ENCODE measurements at places on chromosomes 7 and 10.
A peak's percentile ranks its signal among the peaks of the same experiment; 100 is the strongest.

- DNase-seq: peak; percentile 48
Measured at GRCh38 chr10:124626759-124627380, 117.3 kb downstream of the FAM53B start.

GRCh38 chr10:92420546-92421275, 129.7 kb downstream of the MARCHF5 start:
- no peak for DNase-seq

DNA sequence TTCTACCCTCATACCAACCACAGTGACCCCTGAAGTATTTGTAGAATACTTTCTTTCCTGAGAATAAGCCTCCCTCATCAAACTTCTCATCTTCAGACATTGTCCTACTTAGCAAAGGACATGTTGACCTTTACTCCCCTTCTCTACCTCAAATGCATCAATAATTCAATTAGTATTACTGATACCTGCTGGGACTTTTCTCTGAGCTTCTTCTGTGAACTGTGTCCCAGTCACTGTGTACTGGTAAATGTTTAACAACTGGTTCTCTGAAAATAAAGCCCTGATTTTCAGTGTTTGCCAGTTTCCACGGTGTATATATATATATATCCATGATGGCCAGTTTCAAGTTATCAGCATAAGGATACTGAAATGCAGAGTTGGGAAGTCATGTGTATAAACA, 12.2 kb downstream of the PANK1 start:
- DNase-seq: no peak

- no peak for DNase-seq
Measured at GRCh38 chr10:91190876-91191583, 29.4 kb upstream of the PCGF5 start.

DNA sequence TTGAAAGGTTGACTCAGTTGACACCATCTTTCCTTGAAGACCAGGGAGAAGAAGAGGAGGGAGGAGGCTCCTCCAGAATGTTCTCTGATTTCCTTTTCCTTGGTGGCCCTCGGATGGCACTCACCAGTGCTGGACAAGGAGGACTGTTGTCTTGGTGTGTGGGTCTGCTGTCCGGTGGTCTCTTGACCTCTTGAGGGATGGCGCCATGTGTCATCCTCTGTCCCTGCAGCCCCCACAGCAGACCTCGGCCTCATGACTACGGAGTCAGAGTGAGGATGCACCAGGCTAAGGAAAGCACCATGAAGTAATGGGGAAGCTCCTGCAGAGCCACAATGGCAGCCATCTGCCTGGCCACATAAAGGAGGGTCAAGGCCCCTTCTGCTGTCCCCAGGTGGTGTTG, 475.0 kb downstream of the GLRX3 start:
- DNase-seq: no peak

GRCh38 chr7:90988516-90988915, 275.7 kb upstream of the FZD1 start:
- DNase-seq: no peak

- no peak for DNase-seq
Measured at GRCh38 chr7:88243345-88243909, 23.6 kb upstream of the SRI start.

DNA sequence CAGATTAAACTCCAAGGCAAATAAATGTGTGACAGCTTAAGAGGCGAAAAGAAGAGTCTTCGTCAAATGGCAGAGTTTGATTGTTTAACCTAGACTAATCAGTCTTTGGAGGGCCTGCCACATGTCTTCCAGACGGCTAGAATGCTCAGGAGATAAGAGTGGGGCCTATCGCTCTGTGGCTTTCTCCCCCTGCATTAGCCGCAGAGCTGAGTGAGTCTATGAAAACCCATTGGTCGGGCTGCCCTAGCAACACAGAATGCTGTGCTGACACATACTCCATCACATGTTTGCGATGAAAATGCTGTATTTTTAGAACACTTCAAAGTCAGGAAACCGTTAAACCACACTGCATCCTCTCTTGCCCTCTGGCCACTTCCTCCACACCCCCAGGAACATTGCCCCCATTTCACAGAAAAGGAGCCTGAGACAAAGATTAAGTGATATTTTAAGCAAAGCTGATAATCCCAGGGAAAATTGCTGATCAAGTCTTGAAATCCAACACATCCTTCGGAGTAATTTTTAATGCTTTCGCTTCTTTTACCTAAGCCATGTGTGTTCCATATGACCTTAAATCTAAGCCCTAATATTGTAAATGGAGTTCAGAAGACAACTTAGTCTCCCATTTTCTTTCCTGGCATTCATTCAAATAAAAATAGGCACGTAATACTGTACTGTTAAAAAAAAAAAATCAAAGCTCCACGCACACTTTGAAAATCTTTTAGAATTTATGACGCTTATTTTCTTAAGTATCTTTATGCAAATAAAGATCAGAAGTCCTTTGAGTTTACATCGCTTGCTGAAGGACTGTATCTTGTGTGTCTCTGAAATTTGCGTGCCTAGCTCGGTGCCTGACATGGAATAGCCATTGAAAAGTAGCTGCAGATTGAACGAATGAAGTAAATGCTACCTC, 161.2 kb downstream of the CELF2 start:
- DNase-seq: peak; percentile 69

DNA sequence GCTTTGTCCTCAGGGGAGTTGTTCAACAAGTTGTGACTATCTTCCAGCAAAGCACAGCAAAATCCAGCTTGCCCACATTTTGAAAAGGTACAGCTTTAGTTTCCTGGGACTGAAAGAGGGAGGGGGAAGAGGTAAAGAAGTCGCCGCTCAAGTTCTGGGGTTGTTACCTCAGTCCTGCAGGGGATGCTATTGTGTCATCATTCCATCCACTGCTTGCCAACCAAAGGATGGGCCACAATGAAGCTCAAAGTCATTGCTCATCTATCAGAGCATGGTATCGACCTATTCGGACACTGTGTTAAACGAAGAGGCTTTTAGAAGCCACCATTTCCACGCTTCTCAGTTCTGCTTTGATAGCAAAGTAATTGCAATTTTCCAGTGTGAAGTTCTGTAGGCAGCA, 34.3 kb downstream of the NPY start:
- no peak for DNase-seq

GRCh38 chr10:114664127-114664526, 6.1 kb upstream of the ABLIM1 start:
- DNase-seq: no peak

DNA sequence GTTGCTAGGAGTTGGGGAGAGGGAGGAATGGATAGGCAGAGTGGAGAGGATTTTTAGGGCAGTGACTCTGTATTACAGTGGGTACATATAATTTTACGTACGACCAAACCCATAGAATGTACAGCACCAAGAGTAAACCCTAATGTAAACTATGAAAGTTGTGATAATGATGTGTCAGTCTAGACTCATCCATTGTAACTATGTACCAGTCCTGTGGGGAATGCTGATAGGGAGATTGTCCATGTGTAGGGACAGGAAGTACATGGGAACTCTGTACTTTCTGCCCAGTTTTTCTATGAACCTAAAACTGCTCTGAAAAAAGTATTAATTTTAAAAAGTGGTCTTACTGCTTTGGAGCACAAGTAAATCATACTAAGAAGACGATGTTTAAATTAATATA, 441.8 kb downstream of the AUTS2 start:
- no peak for DNase-seq

- DNase-seq: no peak
Measured at GRCh38 chr10:70425096-70425495, 16.4 kb downstream of the NODAL start.

DNA sequence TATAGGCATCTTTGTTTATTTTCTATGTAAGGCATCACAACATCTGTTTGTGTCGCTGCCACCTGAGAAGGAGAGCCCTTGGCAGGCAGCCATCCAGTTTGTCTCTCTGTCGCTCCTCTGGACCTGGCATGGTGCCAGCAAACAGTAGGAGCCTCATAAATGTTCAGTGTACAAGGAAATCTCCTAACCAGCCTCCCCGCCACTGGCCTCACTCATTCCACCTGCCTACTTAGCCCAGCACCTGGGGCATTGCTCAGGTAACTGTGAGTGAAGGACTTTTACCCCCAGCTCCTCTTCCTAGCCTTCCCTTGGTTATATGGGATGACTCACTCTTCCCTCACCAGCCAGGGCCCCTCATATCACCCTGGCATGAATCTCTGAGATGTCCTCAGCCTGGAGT, 61.7 kb upstream of the NPTX2 start:
- DNase-seq: no peak

- DNase-seq: no peak
Measured at GRCh38 chr10:85265121-85265520, 936.7 kb downstream of the CCSER2 start.

DNA sequence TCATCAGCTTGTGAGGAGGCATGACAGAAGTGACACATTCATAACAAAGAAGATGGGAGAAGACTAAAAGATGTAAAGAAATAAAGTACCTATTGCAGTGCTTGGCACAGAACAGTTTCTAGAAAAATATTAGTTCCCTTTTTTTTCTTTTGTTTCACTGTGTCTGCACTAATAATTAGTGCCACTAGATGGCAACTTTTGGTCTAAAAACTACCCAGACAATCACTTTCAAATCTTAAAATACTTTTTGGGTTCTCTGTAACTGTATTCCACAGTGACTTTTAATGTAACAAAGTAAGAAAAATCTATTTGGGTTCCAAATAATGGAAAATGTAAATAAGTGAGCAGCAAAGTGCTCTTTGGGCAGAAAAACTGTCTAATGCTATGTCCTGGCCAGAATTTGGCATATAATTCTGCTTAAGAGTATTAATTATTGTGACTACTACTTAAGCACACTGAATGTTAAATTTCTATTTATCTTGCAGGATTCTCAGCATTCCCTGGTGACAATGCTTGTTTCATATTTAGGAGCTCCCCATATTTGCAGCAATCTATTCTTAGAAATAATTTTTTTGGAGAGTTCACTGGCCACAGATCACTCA, 134.8 kb upstream of the KIF5B start:
- DNase-seq: no peak

DNA sequence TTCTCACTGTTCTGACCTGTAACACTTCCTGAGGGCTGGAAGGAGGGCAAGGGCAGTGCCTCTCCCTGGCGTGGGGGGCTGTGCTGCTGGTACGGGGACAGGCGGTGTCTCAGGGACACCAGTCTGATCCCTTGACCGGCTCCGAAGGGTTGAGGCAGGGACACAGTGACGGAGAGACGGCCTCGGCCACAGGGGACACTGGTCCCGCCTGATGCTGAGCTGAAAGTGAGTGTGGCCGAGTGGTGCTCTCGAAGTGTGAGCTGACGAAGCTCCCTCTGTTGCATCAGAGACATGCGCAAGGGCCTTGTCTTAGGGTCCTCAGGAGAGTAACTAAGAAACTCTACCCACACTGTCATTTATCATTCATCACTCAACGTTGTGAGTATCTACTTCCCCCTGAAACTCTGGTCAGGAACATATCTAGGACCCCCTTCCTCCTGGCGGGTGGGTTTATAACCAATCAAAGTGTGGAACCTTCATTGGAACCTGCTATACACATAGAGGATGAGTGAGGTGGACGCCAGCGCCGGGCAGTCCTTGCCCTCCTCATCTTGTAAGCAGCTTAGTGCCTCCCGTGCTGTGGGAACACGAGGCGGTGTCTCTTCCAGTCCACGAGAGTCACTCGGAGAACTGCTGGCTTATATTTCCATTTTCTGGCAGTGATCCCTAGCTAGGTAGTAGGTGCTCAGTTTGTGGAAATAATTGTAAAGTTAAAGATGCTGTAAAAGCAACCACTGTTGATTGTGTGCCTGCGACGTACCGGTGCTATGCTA, 283.1 kb downstream of the DNAJB6 start:
- DNase-seq: no peak

- no peak for DNase-seq
Measured at GRCh38 chr10:85447690-85448089, 918.9 kb downstream of the GRID1 start.

- DNase-seq: no peak
Measured at GRCh38 chr10:132626019-132626760, 88.6 kb downstream of the INPP5A start.

DNA sequence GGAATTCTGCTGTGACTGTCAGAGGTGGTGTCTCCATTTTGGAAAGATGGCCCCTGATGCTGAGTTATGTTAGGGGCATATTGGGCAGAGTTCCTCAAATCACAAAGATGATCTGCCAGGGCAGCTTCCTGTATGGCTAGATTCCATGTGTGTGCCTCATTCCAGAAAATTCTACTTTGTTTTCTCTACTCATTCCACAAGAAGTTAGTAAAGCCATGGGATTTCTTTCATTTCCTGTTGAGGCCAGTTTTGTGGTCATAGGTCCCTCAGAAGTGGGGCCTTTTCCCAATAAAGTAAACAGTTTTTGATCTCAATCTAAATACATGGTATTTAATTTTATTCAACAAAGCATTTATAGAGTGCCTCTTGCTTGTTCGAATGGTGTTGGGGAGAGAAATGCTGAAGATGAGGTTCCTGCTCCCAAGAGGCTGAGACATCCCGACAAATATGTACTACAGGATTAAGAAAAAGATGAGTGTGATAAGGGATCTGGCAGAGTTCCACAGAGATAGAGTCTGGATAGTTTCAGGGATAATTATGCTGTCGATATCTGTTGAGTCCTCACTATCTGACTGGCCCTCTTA, 33.0 kb downstream of the MINDY4 start:
- no peak for DNase-seq

GRCh38 chr10:74839708-74840107, 13.3 kb downstream of the KAT6B start:
- DNase-seq: no peak

- no peak for DNase-seq
Measured at GRCh38 chr7:142516038-142516501, 233.2 kb upstream of the PRSS1 start.

- DNase-seq: no peak
Measured at GRCh38 chr10:20274571-20274970, 458.3 kb downstream of the PLXDC2 start.

GRCh38 chr7:91083855-91084644, 180.2 kb upstream of the FZD1 start:
- no peak for DNase-seq

GRCh38 chr10:15997313-15997712, 137.0 kb upstream of the MINDY3 start:
- no peak for DNase-seq

DNA sequence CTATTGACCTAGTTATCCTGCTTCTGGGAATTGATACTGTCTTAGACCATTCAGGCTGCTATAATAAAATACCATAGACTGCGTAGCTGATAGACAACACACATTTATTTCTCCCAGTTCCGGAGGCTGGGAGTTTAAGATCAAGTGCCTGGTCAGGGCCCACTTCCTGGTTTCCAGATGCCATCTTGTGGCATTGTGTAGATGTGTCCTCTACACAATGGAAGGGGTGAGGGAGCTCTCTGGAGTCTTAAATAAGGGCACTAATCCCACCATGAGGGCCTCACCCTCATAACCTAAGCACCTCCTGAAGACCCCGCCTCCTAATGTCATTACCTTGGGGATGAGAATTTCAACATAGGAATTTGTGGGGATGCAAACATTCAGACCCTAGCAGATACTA, 62.4 kb downstream of the SLC35B4 start:
- DNase-seq: no peak

GRCh38 chr7:157399086-157399687, 62.4 kb downstream of the DNAJB6 start:
- DNase-seq: no peak

DNA sequence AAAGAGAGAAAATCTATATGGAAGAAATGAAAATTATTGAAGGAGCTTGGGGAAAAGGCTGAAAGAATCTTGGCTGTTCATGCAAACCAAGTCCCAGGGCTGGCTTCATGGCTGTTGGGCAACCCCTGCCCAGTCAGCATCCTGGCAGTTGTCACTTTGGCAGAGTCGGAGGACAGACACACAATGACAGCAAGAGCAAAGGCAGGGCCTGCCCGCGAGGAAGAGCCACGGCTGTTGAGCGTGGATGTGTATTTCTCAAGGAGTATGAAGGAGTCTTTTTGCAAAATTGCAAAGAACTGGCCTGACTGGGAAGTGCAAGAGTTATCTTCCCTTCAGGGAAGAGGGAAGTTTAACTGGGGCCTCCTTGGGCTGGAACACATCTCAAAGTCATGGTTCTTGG, 11.7 kb downstream of the PTPRE start:
- DNase-seq: no peak

Data from activated T-cell treated with anti-CD3 and anti-CD28 coated beads for 48 hours (primary cell).